Suppressor macrophage treated with lipopolysaccharide for 4 hours (primary cell): ENCODE measurements at places on chromosomes 12 and 14.

- no peak for DNase-seq
These were observed 720.5 kb downstream of the VRK1 start for GRCh38 chr14:97517566-97518234.

DNA sequence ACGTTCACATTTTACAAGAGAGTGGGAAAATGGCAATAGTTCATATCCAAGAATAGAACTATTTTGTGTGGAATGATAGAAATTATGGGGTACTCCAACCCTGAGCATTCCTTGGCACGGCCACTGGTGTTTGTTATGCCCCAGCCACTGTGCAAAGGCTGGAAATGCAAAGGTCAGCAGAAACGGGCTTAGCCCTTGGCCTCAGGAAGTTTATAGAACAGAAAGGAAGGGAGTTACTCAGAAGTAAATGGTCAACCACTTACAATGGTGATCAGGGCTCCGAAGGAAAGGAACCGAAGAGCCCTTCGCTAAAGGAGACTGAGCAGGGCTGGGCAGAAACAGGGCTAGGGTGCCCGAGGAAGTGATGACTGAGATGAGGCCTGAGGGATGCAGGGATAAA lies 45.1 kb downstream of the KICS2 start:
- DNase-seq: no peak

DNA sequence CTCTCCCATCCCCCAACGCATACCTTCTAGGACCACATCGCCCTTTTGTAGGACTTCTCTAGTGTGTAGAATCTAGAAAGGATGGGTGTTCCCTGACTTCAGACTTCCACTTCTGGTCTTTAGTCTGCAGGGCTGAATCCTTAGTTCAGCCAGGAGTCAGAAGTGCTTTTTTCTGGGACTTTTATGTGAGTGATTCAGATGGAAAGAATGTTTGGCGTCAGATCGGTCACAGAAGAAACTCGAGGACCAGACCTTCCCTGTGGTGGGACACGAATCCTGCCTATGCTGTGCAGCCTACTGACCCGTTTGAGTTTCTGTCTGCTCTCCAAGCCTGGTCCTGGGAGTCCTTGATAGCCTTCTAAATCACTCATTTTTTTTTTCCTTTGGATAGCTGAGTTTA lies 165.4 kb upstream of the SSTR1 start:
- DNase-seq: no peak

GRCh38 chr12:22268406-22268805 lies 66.1 kb downstream of the ST8SIA1 start:
- no peak for DNase-seq

GRCh38 chr12:54390176-54390667 lies 5.7 kb upstream of the ZNF385A start:
- no peak for DNase-seq

- peak; percentile 92 for DNase-seq
These were observed 31.1 kb downstream of the SSH1 start for GRCh38 chr12:108826101-108826806.

GRCh38 chr12:113196990-113197389 lies 11.5 kb downstream of the RITA1 start:
- peak; percentile 81 for DNase-seq

GRCh38 chr12:106174876-106175275 lies 36.1 kb upstream of the NUAK1 start:
- no peak for DNase-seq

DNA sequence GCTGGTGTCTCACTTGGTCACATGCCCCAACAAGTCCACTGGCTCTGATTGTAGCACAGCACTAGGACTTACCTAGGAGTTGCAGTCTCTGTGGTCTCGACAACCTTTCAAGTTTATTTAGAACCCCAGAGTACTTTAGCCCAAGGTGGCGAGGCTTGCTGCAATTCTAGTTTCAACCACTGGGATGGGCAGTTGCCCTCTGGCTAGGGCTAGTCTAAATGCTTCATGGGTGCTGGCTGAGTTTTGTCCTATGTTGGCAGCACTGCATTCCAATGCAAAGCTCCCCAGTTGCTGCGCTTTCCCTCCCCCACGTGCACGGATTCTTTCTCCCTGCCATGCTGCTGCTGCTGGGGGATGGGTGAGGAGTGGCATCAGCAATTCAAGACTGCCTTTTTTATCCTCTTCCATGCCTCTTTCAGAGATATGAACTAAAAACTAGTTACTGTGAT lies 207.9 kb downstream of the SYNE2 start:
- no peak for DNase-seq

DNA sequence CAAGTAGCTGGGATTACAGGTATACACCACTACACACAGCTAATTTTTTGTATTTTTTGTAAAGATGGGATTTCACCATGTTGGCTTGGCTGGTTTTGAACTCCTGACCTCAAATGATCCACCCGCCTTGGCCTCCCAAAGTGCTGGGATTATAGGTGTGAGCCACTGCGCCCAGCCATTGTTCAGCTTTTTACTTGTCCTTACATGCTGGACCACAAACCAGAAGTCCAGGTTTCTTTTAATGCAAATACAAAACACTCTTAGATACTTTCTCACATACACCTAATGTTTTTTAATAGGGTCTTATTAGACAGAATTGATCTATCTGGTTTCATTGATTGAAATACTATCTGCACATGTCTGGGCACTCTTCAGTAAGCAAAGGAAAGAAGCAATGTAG lies 40.5 kb downstream of the BTG1 start:
- DNase-seq: no peak

GRCh38 chr14:95265106-95266094 lies 54.3 kb downstream of the CLMN start:
- DNase-seq: peak; percentile 79

DNA sequence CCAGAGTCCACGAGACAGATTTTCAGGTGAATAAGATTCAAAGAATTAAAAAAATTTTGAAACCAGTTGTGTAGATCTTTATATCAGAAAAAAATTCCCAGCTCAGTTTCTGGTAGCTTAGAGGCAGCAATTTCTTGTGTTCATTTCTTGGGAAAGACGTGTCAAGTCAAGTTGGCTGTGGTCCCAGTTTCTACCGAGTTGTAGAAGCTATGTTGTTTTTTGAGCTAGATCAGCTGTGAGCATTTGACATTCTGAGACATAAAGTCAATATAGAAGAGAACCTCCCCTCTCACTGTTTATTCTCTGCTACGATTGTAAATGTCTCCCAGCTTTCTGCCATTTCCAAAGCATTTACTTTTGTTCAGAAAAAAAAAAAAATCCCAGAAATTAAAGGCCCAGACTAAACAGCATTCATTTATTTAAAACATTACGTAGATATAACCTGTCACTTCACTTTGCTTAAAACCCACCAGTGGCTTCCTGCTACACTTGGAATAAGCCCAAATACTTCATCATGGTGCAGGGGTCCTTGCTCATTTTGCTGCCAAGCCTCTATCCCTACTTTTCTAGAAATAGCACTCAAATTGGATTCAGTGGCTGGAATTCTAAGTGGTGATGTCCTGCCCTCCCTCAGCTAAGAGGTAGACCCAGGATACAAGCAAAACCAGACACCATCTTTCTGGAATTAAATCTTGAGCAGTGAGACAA lies 20.6 kb upstream of the PYGL start:
- no peak for DNase-seq

DNA sequence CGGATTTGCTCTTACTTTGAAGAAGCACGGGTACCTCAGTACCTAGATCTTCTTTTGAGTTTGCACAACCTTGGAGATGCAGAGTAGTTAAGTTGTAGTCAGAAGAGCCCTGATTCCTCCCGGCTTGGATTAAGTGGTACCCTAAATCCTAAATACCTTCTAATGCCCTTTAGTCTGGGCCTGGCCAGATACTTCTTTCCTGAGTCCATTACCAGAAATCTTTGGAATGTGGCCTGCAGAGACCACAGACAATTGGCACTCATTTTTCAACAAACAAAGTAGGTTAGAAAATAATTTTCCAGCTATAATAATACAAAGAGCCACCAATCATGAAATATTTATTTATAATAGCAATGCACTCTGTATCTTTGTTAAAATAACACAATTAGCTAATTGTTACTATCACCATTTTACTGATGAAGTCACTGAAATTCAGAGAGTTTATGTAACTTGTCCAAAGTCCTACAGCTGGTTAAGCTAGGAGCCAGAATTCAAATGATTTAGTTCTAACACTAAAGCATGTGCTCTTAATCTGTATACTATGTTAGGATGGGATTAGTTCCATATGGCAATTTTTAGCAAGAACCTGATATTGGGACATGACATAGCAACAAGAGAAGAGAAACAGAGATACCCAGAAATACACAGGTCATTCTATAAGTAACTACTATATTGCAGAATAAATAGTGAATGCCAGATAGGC lies 132.1 kb upstream of the PDZRN4 start:
- no peak for DNase-seq

DNA sequence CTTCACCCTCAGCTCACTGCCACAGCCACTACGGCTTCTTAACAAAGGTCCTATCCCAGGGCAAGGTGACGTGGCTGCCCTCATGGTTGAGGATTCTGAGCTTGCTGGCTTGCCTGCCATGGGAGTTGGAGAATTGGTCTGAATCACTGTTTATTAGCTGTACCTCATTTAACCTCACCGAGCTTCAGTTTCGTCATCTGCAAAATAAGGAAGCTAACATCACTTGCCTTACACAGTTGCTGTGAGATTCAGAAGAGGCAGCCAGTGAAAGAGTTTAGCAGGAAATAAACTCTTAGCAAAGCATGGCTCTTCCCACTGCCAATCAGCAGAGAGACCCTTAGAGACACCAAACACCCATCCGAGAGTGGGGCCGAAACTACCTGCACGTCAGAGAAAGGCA lies 90.1 kb upstream of the KCNA1 start:
- peak; percentile 70 for DNase-seq

DNA sequence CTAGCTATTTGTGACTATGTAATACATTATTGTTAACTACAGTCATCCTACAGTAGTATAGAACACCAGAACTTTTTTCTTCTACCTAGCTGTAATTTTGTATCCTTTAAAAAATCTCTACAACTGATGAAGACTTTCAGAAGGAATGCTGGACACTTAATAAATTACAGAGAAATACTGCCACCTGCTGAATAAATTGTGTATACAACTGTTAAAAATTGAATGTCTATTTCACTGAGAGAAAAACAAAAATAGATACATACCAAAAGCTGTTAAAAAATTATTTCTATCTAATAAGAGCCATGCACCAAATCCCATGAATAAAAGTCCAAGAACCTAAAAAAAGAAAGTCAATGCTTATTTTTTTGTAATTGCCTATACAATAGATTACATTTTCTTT lies 6.6 kb downstream of the TSPAN19 start:
- peak; percentile 49 for DNase-seq

DNA sequence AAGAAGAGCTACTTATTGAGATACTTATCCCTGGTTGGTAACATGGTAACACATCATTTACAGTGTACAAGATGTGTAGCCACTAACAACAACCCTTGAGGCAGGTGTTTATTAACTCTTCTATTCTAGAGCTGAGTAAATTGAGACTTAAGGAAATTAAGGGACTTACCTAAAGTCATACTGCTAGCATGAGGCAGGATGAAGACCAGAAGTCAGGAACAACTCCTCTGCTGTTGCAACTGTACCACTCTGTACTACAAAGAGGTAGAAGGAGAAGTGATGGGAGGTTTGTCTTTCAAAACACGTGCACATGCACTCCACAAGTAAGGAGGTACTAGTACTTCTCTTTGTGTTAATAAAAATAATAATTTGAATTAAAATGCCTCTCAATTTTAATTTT lies 79.9 kb downstream of the LLPH start:
- no peak for DNase-seq

DNA sequence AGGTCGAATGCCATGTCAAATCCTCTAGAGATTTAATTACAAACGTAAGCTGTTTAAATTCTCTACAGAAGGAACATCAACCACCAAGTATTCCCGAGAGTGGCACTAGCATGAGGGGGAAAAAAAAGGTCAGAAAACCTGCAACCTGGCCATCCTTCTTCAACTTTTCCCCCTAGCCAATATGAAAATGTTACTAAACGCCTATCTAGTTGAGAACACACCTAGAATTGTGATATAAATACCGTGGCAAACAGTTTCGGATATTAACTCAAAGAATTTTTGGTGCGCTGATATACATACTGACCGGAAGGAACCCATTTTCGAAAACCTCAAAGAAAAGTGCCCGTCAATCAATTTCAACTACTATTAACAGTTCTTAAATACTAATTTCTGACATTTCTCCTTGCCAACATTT lies 1.8 kb downstream of the HNRNPC start:
- DNase-seq: no peak

- no peak for DNase-seq
These were observed 102.6 kb upstream of the ESRRB start for GRCh38 chr14:76273346-76273745.

DNA sequence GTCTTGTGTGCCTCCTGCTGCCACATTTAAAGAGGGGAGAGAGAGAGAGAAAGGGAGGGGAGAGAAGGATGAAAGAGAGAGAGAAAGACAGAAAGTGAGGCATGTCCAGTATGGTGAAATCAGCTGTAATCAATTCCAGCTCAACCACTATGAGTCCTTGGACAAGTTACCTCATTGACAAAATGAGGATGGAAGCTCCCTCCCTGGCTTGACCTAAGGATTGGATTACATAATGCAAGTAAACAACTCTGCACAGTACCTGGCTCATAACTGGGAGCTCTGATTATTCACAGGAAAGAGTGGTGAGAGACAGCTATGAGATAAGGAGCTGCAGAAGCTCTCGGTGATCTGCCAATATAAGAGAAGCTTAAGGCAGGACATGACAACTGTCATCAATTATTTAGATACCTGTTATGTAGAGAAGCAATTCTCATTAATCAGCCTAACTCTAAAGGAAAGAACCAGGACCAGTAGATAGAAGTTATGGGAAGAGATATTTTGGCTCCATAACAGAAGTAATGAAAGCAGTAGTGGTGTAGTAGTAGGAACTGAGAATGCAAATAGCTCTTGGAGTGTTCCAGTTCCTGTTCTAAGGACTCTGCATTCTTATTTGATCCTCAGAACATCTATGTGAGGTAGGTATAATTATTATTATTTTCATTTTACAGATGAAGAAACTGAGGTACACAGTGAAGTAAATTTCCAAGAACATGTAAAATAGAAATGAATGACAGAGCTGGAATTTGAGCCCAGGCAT lies 791.6 kb downstream of the DIO2 start:
- no peak for DNase-seq

DNA sequence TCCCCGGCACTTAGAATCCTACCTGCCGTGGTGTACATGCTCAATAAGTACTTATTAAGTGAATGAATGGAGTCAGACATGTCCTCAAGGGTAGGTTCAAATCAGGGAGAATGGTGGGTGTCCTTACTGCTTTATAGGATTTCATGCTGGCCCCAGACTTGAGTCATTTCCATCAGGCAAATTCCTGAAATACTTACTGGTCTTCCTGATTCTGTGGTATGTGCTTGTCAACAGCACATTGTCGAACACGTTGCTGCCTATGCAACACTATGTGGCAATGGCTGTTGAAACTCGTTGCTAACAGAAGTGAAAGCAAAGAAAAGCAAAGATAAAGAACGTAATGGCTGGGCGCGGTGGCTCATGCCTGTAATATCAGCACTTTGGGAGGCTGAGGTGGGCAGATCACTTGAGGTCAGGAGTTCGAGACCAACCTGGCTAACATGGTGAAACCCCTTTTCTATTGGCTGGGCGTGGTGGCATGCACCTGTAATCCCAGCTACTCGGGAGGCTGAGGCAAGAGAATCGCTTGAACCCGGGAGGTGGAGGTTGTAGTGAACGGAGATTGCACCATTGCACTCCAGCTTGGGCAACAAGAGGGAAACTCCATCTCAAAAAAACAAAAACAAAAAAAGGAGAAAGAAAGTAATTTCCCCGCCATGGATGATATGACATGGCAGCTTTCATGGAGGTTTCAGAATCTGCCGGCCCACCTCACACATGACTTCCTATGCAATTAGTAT lies 214.9 kb downstream of the ZFP36L1 start:
- DNase-seq: peak; percentile 96

GRCh38 chr14:77843195-77843594 lies 43.3 kb downstream of the ADCK1 start:
- DNase-seq: no peak

- no peak for DNase-seq
These were observed 89.9 kb downstream of the ADAMTS20 start for GRCh38 chr12:43462080-43462479.
